Activated CD8-positive, alpha-beta memory T cell treated with anti-CD3 and anti-CD28 coated beads, Interleukin-2, amount 10 ng/mL, durations not matched to agents 7 days and 5 days (primary cell): ENCODE measurements at places on chromosomes 13 and 19. TPM values are rescaled to one million over a fixed set of nuclear protein-coding genes. Genes with fewer than 3 reads are reported as not detected.

RNF17 gene
- not detected for total RNA-seq

- H3K4me3 ChIP-seq, result no peak overlapping the region
- no peaks in the 10 kb centered on the region for H3K27me3 ChIP-seq
- no peak overlapping the region for H3K27ac ChIP-seq
- DNase-seq, result no peak
- H3K4me1 ChIP-seq, result peaks cover 12% of the 10 kb centered on the region
These were observed 762 bp upstream of the ZNF233 start for GRCh38 chr19:44258835-44259413.

GRCh38 chr13:75647126-75647784 is 11.1 kb downstream of the LMO7 start:
- no peaks in the 10 kb centered on the region for H3K27me3 ChIP-seq
- H3K36me3 ChIP-seq, result peaks cover 2% of the 10 kb centered on the region
- no peak overlapping the region for H3K4me3 ChIP-seq
- H3K4me1 ChIP-seq, result no peaks in the 10 kb centered on the region
- H3K27ac ChIP-seq, result no peak overlapping the region

ATP8A2 gene
- total RNA-seq, result 0.32 TPM

DNA sequence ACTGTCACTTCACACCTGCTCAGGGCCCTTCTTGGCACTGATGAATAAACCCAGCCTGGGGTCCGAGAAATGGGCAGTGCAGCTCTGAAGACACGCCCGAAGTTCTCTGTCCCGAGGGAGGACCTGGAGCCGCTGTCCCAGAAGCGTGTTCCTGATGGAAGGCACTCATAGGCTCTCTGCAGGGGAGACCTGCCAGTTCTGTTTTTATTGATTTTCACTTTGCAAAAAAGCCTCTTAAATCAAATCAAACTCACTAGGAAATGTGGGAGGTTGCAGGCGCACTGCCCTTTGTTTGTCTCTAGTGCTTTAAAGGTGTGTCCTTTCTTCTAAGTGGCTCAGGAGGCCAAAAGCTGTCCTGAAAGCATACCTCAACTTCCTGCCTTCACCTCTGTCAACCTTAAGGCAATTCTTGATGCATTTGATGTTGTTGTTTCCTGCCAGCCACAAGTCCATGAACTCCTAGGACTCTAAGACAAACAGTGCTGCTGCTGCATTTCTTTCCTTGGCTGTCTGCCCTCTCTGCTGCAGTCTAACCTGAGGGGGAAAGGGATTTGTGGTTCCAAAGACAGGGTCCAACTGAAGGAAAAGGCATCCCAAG is 663.2 kb downstream of the UQCRFS1 start:
- no peak for DNase-seq
- no peaks in the 10 kb centered on the region for H3K36me3 ChIP-seq
- no peaks in the 10 kb centered on the region for H3K27me3 ChIP-seq
- no peak overlapping the region for H3K4me3 ChIP-seq
- H3K27ac ChIP-seq, result no peak overlapping the region
- H3K4me1 ChIP-seq, result no peaks in the 10 kb centered on the region

DNA sequence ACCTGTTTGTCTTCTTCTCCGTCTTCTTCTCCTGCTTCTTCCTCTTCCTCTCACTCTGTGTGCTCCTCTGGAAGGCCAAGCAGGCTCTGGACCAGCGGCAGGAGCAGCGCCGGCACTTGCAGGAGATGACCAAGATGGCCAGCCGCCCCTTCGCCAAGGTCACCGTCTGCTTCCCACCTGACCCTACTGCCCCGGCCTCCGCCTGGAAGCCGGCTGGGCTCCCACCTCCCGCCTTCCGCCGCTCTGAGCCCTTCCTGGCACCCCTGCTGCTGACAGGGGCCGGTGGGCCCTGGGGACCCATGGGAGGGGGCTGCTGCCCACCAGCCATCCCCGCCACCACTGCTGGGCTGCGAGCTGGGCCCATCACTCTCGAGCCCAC is 13.9 kb downstream of the CNFN start:
- H3K4me3 ChIP-seq, result no peak overlapping the region
- peaks cover 6% of the 10 kb centered on the region for H3K27me3 ChIP-seq
- no peak for DNase-seq
- no peaks in the 10 kb centered on the region for H3K36me3 ChIP-seq
- H3K27ac ChIP-seq, result no peak overlapping the region

ZNF568 gene
- total RNA-seq, result 8.6 TPM

SLC10A2 gene
- not detected for total RNA-seq

DNA sequence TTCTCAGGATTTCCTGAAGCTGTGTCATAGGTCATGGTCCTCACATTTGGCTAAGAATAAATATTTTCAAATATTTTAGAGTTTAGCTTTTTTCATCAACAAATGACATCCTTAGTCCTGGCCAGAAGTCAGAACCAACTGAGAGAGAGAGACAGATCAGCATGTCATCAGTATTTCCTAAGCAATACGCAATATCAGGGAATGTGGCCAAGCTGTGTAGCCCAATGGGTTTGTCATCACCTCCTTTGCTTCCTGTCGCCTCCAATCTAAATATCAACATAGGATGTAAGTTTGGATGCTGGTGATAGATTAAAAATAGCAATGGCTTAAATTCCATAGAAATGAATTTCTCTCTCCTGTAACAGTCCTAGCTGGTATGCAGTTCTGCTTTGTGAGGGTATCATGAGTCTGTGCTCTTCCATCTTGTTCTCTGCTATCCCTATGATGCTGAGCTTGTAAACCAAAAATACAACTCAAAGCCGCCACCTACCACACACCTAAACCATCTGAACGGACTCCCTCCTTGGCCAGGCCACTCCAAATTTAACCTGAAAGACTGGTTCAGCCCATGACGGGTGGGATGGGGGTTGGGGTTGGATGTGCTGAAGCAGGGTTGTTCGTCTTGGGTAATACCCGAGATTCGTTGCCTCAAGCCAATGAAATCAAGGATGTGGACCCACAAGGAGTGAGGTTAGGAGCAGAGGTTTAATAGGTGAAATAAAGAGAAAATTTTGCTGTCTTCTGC is 10.0 kb upstream of the IGSF23 start:
- H3K36me3 ChIP-seq, result no peaks in the 10 kb centered on the region
- DNase-seq, result no peak
- H3K27me3 ChIP-seq, result no peaks in the 10 kb centered on the region
- H3K4me1 ChIP-seq, result peaks cover 4% of the 10 kb centered on the region
- no peak overlapping the region for H3K4me3 ChIP-seq
- no peak overlapping the region for H3K27ac ChIP-seq

ZNF223 gene
- 0.19 TPM for total RNA-seq

TMEM145 gene
- 0.15 TPM for total RNA-seq

GRCh38 chr19:15081911-15082310 is at the start of gene OR1I1:
Gene OR1I1 (plus strand): TSS chr19:15082211. CDS start chr19:15087066, 4,855 bp downstream.
- peaks cover 6% of the 10 kb centered on the region for H3K27me3 ChIP-seq
- no peak for DNase-seq
- no peak within 1 kb of the TSS for H3K4me3 ChIP-seq
- no peaks in the 10 kb centered on the region for H3K4me1 ChIP-seq
- no peaks in the 10 kb centered on the region for H3K36me3 ChIP-seq

CEACAM19 gene
- not detected for total RNA-seq

DNA sequence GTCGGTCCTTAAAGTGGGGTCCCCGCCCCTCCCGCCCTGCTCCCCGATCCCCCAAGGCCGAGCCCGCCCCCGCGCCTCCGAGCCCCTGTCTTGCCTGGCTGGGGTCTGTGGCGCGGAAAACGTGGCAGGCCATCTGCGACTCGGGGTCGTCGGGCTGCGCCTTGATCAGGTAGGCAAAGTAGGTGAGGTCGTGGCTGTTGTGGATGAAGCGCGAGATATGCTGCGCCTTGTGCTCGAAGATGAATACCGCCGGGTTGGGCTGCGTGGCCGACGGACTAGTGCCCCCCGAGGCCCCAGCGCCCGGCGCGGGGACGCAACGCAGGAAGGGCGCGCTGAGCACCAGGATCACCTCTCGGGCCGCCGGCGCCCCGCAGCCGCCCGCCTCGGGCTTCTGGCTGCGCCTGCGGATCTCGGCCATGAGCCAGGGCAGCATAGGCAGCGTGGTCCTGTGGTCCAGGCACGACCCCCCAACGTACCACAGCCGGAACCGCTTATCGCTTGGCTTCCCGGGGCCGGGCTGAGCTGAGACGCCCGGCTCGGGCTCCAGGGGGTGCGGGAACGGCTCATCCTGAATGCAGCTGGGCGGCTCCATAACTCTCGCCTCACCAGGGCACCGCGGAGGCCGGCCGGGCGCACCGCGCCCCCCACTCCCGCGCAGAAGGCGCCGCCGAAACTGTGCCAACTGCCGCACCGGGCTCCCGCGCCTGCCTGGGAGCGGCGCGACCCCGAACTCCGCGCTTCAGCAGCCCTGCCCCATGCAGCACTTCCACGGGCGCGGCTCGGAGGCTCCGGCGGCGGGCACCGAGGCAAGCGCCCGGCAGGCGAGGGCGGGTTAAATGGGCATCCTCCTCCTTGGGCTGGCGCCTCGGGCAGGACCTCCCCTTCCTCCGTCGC is 546 bp downstream of the TBC1D4 start:
- no peak for DNase-seq
- H3K27ac ChIP-seq, result no peak overlapping the region
- H3K4me1 ChIP-seq, result peaks cover 12% of the 10 kb centered on the region
- H3K4me3 ChIP-seq, result peak overlapping the region; percentile 96

DNA sequence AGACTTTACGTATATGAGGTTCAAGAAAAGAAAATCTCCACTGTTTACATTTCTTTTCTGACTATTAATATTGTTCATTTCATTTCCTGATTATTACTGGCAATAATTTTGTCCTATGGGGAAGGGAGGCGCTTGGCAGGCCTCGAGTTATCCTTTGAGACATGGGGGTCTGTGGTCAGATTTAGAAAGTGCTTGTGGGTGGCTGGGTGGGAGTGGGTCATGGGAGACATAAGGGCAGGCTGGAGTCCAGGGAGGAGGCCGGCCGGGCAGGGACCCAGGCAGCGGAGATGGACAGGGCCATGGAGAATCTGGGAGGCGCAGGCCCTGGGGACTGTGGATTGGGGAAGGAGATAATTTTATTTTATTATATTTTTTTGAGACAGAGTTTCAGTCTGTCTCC is 40.1 kb downstream of the LTBP4 start:
- DNase-seq, result no peak
- H3K4me3 ChIP-seq, result no peak overlapping the region
- no peak overlapping the region for H3K27ac ChIP-seq
- H3K36me3 ChIP-seq, result no peaks in the 10 kb centered on the region
